ENCODE measurements at places on chromosomes 2 and 18. TPM values are rescaled to one million over a fixed set of nuclear protein-coding genes. Genes with fewer than 3 reads are reported as not detected.

GRCh38 chr18:23662309-23663263, at the start of gene ANKRD29:
Gene ANKRD29, minus strand, starts transcription at chr18:23662911. Its CDS starts 181 bp downstream, at chr18:23662730.
- no peak for DNase-seq

The SERPINB3 gene
- polyA plus RNA-seq: not detected

- no peak for DNase-seq
Measured at GRCh38 chr18:3420919-3421279, 29.1 kb upstream of the TGIF1 start.

The PLGLB2 gene
- polyA plus RNA-seq: 3.2 TPM

- no peak for DNase-seq
Measured at GRCh38 chr2:212960336-212960735, 191.1 kb downstream of the IKZF2 start.

DNA sequence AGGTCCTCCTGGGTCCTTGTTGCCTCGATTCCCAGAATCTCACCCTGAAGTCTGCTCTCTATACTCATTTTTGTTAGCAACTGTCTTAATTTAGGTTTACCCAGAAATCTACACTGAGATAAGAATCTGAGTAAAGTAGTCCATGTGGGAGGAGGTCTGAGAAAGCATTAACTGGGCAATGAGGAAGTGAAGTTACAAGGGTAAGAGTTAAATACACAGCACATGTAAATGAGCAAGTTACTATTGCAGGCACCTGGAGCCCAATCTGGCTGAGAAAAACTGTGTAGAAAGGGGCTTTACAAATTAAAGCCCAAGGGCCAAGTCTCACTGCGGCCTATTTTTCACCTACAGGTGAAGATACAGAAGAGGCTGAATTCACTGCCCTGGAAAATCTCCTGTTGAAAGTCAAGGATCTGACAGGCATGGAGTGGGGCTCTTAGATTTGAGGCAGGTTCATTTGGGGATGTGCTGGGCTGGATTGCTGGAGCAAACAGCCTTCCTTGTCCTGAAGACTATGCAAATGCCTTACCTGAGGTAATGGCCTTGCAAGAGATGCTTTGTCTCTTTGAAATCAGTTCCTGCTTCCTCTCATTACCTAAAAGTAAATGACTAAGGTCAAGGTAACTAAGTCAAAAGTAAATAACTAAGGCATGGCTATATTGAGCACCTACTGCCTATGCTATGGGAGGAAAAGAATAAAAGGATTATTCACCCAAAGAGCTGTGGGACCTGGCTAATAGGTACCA, 84.4 kb upstream of the DYNAP start:
- DNase-seq: no peak

The NPAS2 gene
- 11.5 TPM for polyA plus RNA-seq

DNA sequence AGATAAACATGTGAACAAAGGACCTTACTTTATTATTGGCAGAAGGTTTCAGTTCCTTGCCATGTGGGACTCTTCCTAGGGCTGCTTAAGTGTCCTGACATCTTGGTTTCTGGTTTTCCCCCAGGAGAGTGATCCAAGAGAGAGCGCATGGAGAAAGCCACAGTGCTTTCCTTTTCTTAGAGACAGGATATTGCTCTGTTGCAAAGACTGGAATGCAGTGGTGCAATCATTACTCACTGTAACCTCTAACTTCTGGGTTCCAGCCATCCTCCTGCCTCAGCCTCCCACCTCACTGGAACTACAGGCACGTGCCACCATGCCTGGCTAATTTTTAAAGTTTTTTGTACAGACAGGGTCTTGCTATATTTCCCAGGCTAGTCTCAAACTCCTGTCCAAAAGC, 38.1 kb upstream of the TCF7L1 start:
- no peak for DNase-seq

GRCh38 chr2:1991126-1991525, 246.8 kb upstream of the PXDN start:
- DNase-seq: no peak

Measured in right renal cortex interstitium (tissue), 3 donors.